ENCODE measurements at places on chromosomes 1 and 21.

- no peak for DNase-seq
These were observed 10.0 kb upstream of the PADI4 start for GRCh38 chr1:17297991-17298390.

GRCh38 chr1:29298246-29298645 lies 61.9 kb downstream of the PTPRU start:
- DNase-seq: no peak

DNA sequence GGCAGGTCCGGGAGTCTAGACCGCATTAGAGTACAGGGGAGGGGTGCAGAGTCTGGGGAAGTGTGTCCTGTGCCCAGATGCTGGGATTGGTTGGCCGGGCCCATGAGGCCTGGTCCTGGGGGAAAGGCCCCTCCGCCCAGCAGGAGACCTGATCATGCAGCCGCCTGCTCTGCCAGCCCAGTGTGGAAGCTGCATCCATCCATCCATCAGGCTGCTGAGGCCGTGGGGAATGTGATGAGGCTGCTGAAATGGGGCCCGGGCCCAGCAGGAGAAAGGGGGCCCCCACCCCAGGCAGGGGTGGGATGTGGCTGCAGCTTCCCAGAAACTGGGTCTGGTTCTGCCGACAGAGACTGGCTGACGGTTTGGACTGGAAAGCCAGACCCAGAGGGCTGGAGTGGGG lies 37.2 kb downstream of the EPHA2 start:
- DNase-seq: no peak

DNA sequence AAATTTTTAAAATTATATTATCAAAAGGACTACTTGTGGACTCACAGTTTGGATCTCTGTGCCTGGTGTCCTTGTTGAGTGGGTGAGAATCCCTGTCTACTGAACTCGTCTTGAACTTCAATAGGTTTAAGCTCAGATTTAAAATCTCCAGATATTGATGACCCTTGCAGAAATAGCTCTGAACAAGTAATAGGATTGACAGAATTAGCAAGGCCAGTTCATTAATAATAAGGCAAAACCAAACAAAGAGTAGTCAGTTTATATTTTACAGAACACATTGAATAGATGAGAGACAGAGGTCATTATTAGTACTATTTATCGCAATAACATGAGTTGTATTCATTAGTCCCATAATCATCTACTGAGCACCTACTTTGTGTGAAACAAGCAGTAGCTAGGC lies at the start of gene PDC:
Gene PDC (minus strand): TSS at position 101 of the 400 bp plus-strand sequence. CDS start 11,655 bp downstream, outside the sequence.
- DNase-seq: no peak

GRCh38 chr1:11794446-11795237 lies 11.1 kb downstream of the MTHFR start:
- DNase-seq: no peak

- DNase-seq: no peak
These were observed 155.7 kb downstream of the S1PR1 start for GRCh38 chr1:101392552-101392951.

DNA sequence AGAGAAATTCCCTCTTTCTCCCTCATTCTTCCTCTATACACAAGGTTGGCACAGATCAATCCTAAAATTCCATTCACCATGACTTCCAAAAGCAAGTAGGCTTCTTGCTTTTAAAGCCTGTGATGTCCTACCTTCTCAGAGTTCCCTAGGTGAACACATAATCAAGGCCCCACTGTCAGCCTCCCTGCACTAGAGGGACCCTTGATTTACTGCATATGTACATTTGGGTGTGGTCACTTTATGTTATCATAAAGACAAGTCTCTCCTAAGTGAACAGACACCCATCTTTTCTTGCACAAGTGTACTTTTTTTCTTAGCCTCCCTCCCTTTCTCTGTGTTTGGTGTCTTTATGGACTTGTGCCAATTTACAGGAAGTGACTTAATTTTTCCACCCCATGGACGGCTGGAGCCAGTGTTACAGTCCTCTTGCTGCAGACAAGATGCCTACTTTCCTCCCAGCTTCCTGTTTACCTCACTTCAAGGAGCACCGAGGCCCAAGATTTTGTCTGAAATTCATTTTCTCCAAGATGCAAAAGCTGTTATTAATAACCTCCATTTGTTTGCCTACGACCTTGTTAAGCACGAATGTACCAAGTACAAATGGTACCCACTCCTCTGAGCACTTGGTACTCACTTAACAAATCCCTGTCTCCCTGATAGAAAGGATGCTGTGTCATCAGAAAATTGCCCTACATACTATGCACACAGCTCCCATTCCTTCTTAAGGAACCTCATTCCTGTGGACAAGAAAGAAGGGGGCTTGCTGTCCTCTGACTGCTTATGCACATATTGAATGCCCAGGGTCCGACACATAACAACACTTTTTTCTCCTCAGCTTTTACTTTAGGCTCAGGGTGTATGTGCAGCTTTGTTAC lies 82.8 kb upstream of the SLC44A3 start:
- no peak for DNase-seq

GRCh38 chr1:187032982-187033692 lies 204.4 kb downstream of the PLA2G4A start:
- DNase-seq: no peak

GRCh38 chr1:50218344-50219120 lies 109.8 kb downstream of the ELAVL4 start:
- no peak for DNase-seq

- DNase-seq: no peak
These were observed 85.0 kb upstream of the AK4 start for GRCh38 chr1:65063025-65063424.

DNA sequence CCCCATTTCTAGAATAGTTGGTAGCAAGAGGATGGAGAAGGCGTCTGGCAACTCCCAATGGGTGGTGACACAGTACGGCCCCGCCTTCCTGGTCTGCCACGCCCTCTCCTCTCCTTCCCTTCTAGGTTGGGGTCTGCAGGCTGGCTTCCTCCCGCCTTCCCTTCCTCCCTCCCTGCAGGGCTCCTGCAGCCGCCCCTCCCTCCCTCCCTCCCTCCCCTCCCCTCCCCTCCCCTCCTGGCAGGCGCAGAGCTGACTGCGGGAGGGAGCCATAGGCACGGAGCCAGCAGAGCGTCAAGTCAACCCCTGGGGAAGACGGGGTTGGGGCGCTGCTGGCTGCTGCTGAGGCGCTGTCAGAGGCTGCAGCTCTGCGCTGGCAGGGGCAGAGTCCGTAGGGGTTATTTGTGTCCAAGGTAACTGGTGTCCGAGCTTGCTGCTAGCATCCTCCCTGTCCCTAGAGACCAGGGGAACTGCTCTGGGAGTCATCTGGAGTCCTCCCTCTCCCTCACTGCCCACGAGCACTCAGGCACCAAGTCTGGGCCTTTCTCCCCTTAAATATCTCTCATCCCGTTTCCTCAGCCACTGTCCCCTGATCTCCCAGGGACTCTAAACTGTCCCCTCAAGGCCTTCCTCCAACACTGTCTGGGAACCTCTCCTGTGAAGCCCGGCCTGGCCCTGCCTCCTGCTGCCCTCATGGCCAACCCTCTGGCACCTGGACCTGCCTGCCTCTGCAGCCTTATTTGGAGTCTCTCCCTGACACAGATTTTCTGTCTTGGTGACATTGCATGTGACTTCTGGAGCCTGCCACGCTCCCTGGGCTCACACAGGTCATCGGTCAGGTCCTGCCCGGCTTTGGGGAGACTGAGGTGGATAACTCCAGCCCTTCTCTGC lies 57.4 kb upstream of the ACOT11 start:
- no peak for DNase-seq

GRCh38 chr1:156559797-156560385 lies 12.5 kb downstream of the IQGAP3 start:
- DNase-seq: no peak

- no peak for DNase-seq
These were observed 7.7 kb downstream of the MROH7 start for GRCh38 chr1:54649130-54649898.

GRCh38 chr1:22154626-22155025 lies 11.7 kb upstream of the WNT4 start:
- no peak for DNase-seq

DNA sequence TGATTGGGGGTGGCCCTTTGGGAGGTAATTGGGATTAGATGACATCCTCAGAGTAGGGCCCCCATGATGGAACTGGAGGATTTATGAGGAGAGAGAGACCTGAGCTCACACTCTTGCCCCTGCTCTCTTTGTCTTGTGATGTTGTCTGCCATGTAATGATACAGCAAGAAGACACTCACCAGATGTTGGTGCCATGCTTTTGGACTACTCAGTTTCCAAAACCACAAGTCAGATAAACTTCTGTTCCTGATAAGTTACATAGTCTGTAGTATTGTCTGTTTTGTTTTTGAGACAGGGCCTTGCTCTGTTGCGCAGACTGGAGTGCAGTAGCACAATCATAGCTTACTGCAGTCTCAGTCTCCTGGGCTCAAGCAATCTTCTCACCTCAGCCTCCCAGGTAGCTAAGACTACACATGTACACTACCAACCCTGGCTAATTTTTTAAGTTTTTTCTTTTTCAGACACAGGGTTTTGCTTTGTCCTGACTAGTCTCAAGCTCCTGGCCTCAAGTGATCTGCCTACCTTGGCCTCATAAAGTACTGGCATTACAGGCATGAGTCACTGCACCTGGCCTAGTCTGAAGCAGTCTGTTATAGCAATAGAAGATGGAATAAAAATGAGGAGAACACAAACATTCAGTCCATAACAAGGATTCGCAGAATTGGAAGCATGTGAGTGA lies 115.0 kb upstream of the GALNT2 start:
- no peak for DNase-seq

DNA sequence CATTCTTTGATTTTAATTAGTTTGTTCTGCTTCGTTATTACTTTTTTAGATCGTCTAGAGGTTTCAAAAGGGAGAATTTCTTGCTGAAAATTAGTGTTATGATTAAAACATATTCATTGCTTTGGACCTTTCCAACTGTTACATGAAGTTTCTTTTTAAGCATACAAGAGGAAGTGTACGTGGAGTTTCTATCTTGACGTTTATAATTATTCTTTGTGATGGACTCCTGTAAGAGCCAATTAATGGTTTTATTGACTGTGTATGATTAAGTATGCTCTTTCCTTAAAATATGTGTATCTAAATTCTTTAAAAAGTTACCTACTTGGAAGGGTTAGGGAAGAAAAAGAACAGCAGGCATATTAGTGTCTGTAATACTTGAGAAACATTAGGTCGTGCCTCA lies 37.8 kb downstream of the SPEN start:
- DNase-seq: no peak

- DNase-seq: no peak
These were observed 186.5 kb upstream of the KCTD3 start for GRCh38 chr1:215380566-215380965.

- no peak for DNase-seq
These were observed 64.1 kb upstream of the TMPRSS2 start for GRCh38 chr21:41571938-41572510.

- no peak for DNase-seq
These were observed 515.9 kb upstream of the PKN2 start for GRCh38 chr1:88168126-88168525.

DNA sequence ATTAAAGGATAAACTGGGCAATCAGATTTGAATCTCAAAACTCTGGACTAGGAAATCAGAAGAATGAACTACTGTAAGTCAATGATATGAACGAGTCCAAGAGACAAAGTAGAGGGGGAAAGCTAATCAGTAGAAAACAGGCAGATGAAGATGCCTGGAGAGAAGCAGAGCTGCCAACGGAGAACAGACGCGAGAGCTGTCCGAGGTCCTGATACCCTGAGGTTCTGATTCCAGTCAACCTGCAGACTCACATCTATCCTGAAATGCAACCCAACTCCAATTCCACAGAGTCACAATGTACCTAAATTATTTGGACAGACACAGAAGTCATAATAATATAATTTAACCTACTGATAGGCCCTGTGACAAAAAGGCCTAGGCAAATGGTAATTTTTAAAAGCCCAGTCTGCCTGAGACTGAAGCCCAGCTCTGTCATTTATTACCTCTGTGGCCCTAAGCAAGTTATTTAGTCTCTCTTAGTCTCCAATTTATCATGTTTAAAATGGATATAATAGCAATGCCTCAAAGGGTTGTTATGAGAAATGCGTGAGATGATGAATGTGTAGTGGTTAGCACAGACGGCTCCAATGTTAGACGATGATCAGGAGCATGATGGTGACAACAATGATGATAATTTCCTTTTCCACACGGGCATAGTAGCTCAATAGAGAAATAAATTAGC lies 33.4 kb downstream of the RGS7 start:
- no peak for DNase-seq

DNA sequence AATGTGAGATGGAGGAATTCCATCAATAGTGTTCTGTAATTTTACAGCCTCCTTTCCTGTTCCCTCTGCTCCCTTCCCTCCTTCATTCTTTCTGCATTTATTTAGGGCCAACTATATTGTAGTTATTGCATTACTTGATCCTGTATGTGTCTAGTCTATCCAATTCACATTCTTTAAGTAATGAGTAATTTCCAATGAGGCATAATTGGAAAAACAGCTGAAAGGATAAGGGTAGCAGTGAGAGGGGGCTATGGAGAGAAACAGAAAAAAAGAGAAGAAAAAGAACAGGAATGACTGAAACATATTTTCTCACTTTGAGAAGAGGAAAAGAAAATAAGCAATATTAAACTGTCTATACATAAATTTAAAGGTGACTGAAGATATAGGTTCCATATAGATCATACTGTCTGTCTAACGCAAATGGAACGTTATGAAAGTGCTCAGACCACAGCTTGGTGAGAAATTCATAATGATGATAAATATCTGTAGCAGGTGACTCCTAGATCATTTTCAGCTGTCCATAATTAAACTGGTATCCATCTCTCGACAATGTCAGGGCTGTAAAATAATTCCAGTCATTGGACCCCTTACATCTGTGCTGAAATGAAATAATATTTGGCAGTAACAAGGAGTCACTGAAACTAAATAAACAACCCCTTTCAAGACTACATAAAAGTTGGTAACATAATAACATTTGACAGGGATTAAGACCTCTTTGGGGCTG lies 61.8 kb downstream of the SPAG17 start:
- DNase-seq: no peak

DNA sequence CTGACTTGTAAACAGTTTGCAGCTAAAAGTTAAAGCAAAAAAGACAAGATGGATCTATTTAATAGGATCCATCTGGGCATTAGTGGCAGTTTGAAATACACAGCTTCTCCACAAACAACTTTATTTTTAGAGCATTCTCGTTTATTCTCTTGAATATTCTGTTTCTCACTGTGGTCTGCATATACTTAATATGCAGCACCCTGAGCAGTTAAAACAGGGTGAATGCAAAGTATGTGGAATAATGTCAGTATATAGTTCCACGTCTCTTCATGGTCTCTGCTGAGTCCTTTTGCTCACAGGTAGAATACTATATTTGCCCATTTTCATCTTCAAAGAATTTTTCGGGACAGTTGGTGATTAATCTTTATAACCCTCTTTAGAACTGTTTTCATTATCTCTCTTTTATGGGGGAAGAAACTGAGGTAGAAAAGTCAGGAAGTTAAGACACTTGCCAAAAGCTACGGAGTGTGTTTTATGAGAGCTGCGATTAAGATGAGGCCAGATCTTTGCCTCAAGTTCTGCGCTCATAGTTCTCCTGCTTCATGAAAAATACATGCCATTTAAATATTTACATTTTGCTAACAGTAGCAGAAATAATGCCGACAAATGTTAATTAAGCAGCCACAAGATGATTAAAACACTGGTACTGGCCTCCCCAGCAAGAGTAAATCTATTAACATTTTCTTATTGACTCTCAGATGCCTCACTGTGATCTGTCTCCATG lies 115.6 kb downstream of the PTBP2 start:
- DNase-seq: no peak

- no peak for DNase-seq
These were observed 42.2 kb downstream of the KCNK1 start for GRCh38 chr1:233656032-233656635.

- no peak for DNase-seq
These were observed 99.6 kb upstream of the ZC3H11B start for GRCh38 chr1:219712506-219712905.
